ENCODE measurements at places on chromosomes 2 and 18.
A peak's percentile ranks its signal among the peaks of the same experiment; 100 is the strongest.

- no peak for DNase-seq
- no peaks in the 10 kb centered on the region for H3K4me1 ChIP-seq
- H3K27ac ChIP-seq = no peak overlapping the region
Measured at GRCh38 chr2:133609664-133610063, 41.4 kb upstream of the NCKAP5 start.

DNA sequence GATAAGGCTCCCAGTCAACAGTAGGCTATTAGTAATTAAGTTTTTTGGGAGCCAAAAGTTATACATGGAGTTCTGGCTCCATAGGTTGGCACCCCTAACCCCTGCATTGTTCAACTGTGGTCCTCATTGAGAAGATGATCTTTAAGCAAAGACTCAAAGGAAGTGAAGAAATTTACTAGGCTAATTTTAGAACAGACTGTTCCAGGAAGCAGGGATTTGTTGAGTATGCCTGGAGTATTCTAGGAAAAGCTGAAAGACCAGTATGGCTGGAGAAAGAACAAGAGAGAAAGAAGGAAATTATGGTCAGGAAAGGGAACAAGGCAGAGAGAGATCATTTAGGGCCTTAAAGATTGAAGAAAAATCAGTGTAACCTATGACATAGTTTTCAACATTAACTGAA lies 125.1 kb downstream of the PMAIP1 start:
- no peaks in the 10 kb centered on the region for H3K36me3 ChIP-seq
- DNase-seq = no peak
- H3K4me1 ChIP-seq = no peaks in the 10 kb centered on the region
- H3K27me3 ChIP-seq = peaks cover 7% of the 10 kb centered on the region
- no peak overlapping the region for H3K27ac ChIP-seq

DNA sequence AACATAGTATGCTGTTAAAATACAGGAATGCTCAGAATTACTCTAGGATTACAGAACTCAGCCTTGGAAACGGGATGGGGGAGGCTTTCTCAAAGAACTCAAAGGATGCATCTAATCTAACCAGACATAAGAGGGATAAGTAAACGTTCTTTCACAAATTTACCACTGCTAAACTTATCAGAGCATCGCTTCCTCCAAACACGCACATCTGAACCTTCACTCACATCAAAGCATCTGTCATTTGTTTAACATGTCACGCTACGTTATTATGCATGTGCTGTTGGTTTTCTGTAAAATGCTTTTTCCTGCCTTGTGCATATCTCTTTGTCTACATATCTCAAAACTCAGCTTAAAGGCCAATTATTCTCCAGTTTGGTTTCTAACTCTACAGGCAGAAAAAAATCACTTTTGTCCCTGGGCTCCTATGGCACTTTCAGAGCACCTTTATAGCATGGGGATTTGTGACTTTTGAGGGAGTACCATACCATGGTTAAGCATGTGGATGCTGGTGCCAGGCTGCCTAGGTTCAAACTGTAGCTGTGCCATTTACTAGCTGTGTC lies 106.7 kb upstream of the FSHR start:
- DNase-seq = no peak
- H3K4me1 ChIP-seq = no peaks in the 10 kb centered on the region
- no peaks in the 10 kb centered on the region for H3K27me3 ChIP-seq
- no peak overlapping the region for H3K27ac ChIP-seq
- no peak overlapping the region for H3K4me3 ChIP-seq

- no peaks in the 10 kb centered on the region for H3K27me3 ChIP-seq
- DNase-seq = no peak
- no peaks in the 10 kb centered on the region for H3K36me3 ChIP-seq
- H3K4me3 ChIP-seq = no peak overlapping the region
- H3K4me1 ChIP-seq = no peaks in the 10 kb centered on the region
Measured at GRCh38 chr2:220811952-220812570, 760.0 kb downstream of the EPHA4 start.

DNA sequence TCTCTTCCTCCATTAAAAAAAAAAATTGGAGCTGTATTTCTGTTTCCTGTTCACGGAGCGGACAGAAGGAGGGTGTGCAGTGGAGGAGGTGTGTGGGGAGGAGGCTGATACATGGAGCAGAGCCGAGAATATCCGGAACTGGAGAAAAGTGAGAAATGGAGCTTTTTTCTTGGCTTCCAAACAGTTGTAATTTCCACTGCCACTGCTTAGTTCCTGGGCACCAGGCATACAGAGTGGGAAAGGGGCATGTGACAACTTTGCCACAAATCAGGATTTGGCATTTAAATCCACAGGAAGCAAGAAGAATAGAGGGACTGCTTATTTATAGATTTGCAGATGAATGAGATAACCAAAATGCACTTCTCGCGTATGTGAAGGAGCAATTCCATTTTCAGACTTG lies 71.2 kb downstream of the BCL11A start:
- H3K27me3 ChIP-seq = no peaks in the 10 kb centered on the region
- H3K27ac ChIP-seq = peak overlapping the region; percentile 94
- H3K36me3 ChIP-seq = peaks cover 63% of the 10 kb centered on the region
- peaks cover 93% of the 10 kb centered on the region for H3K4me1 ChIP-seq
- no peak for DNase-seq
- peak overlapping the region; percentile 60 for H3K4me3 ChIP-seq

DNA sequence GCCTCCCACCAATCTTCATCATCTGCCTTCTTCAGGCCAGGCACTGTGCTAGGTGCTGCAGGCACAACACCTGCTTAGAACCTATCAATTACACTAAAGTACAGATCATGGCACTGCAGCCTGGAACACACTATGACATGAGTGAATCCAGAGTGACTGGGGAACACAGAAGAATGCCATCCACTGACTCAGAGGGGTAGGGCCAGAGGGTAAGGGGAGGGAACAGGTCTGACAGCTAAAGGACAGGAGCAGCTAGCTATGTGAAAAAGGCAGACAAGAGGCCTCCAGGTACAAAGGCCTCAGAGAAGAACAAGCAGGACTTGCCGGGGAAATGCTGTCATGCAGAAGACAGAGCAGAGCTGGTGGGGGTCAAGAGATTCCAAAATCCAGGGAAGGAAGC lies 53.3 kb upstream of the ACAA2 start:
- no peaks in the 10 kb centered on the region for H3K4me1 ChIP-seq
- H3K27me3 ChIP-seq = peaks cover 12% of the 10 kb centered on the region
- H3K4me3 ChIP-seq = no peak overlapping the region
- no peak for DNase-seq
- no peaks in the 10 kb centered on the region for H3K36me3 ChIP-seq
- no peak overlapping the region for H3K27ac ChIP-seq

GRCh38 chr2:112133344-112133743 lies 4.8 kb upstream of the FBLN7 start:
- no peak overlapping the region for H3K27ac ChIP-seq
- peaks cover 25% of the 10 kb centered on the region for H3K27me3 ChIP-seq
- H3K4me3 ChIP-seq = no peak overlapping the region

GRCh38 chr2:32852856-32853255 lies 93.9 kb upstream of the LTBP1 start:
- DNase-seq = no peak
- peaks cover 11% of the 10 kb centered on the region for H3K27me3 ChIP-seq

DNA sequence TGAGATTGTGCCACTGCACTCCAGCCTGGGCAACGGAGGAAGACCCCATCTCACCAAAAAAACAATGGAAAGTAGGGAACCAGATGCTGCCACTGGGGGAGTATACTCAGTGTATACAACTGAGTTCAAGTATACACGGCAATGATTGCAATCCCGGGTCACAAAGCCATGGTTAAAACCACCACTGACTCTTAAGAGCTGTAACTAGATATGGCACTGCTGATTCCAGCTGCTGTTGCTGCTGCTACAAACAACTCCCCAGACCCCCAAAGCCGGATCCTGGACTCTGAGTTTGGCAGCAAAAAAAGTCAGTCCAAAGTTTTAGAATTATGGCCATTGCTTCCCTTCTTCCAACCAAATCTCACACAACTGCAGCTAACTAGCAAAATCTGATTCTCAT lies 43.7 kb upstream of the COX7A2L start:
- no peaks in the 10 kb centered on the region for H3K4me1 ChIP-seq
- H3K4me3 ChIP-seq = no peak overlapping the region
- DNase-seq = no peak
- H3K27ac ChIP-seq = no peak overlapping the region
- no peaks in the 10 kb centered on the region for H3K36me3 ChIP-seq

DNA sequence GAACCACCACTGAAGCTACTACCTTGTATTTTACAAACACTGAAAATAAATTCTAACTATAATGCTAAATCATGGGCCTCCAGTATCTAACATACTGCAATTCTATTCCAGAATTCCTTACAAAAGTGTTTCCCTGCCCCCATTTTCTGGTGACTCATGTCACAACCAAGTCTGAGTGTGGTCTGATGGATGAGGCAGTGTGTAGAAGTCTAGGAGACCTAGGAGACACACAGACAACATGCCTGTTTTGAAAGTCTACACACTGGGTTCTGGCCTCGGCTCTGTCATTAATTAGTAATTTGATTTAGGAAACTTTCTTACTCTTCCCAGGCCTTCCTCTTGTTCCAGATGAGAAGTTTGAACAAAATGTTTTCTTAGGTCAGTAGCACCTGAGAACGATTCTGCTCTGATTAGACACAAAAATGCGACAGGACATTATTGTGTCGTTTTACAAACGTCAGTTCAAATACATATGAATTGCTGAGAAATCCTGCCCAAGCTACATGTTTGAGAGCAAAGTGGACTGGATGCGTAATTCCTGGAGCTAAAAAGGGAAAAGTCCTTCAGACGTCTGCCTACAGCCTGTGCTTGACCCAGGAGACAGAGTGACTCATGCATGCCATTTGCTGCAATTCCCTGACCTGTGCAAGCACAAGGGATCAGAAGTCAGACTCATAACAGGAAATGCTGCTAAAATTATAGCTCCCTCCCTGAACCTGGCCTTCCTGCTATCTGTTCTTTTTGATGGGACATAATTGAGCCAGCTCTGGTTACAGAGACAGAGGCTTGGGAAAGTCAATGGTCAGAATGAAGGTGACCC lies 494.4 kb downstream of the SOX11 start:
- H3K27ac ChIP-seq = no peak overlapping the region
- H3K4me1 ChIP-seq = peaks cover 2% of the 10 kb centered on the region
- peaks cover 4% of the 10 kb centered on the region for H3K27me3 ChIP-seq
- H3K4me3 ChIP-seq = no peak overlapping the region
- H3K36me3 ChIP-seq = no peaks in the 10 kb centered on the region

DNA sequence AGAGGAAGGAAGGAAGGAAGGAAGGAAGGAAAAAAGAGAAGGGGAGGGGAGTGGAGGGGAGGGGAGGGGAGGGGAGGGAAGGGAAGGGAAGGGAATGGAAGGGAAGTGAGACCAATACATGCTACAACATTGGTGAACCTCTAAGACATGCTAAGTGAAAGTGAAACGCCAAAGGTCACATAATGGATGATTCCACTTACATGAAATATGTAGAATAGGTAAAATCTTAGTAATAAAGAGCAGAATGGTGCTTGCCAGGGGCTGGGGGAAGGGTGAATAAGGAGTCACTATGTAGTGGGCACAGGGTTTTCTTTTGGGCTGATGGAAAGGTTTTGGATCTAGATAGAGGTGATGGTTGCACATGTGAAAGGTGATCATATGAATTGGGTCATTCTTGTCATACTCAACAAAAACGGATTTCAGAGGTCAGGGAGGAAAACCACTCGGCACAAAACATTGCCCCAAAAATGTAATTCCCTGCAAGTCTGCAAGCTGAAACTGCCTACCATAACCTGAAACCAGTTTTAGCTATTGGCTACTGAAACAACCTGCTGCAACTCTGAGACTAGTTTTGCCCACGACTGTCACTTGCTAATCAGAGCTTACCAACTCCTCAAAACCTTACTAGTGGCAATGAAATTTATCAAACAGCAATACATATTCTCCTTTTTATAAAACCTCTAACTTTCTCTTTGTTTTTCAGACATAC lies 59.2 kb downstream of the CCDC141 start:
- DNase-seq = no peak
- H3K27me3 ChIP-seq = no peaks in the 10 kb centered on the region
- peaks cover 15% of the 10 kb centered on the region for H3K36me3 ChIP-seq
- peak overlapping the region; percentile 63 for H3K27ac ChIP-seq
- peak overlapping the region; percentile 49 for H3K4me3 ChIP-seq
- peaks cover 11% of the 10 kb centered on the region for H3K4me1 ChIP-seq

- no peaks in the 10 kb centered on the region for H3K36me3 ChIP-seq
- no peaks in the 10 kb centered on the region for H3K4me1 ChIP-seq
- DNase-seq = no peak
- no peaks in the 10 kb centered on the region for H3K27me3 ChIP-seq
- H3K4me3 ChIP-seq = no peak overlapping the region
- H3K27ac ChIP-seq = no peak overlapping the region
Measured at GRCh38 chr2:219995991-219996765, 368.7 kb downstream of the SLC4A3 start.

GRCh38 chr2:52113338-52113737 lies 1081.4 kb upstream of the NRXN1 start:
- H3K27me3 ChIP-seq = no peaks in the 10 kb centered on the region
- DNase-seq = no peak
- no peaks in the 10 kb centered on the region for H3K4me1 ChIP-seq
- H3K4me3 ChIP-seq = no peak overlapping the region
- no peak overlapping the region for H3K27ac ChIP-seq

DNA sequence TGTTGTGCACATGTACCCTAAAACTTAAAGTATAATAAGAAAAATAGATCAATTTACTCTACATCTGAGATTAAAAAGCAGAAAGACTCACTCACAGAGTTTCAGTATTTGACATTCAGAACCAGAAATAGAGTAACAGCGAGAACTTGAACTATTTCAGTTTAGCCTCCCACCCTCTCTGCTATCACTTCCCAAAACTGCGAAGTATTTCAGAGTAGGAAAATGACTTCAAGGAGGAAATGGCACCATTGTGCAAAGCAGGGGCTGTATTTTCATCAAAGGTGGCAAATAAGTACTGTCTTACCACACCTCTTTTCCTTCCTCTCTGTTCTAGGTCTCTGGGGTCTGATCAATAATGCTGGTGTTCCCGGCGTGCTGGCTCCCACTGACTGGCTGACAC lies 13.6 kb downstream of the DHRS9 start:
- peak overlapping the region; percentile 31 for H3K27ac ChIP-seq
- peak; percentile 20 for DNase-seq
- no peaks in the 10 kb centered on the region for H3K27me3 ChIP-seq
- H3K4me1 ChIP-seq = peaks cover 22% of the 10 kb centered on the region
- peak overlapping the region; percentile 7 for H3K4me3 ChIP-seq
- peaks cover 3% of the 10 kb centered on the region for H3K36me3 ChIP-seq

- H3K36me3 ChIP-seq = peaks cover 20% of the 10 kb centered on the region
- no peaks in the 10 kb centered on the region for H3K27me3 ChIP-seq
- H3K27ac ChIP-seq = no peak overlapping the region
- DNase-seq = no peak
- no peak overlapping the region for H3K4me3 ChIP-seq
- no peaks in the 10 kb centered on the region for H3K4me1 ChIP-seq
Measured at GRCh38 chr2:200929334-200930249, 33.9 kb downstream of the ORC2 start.

DNA sequence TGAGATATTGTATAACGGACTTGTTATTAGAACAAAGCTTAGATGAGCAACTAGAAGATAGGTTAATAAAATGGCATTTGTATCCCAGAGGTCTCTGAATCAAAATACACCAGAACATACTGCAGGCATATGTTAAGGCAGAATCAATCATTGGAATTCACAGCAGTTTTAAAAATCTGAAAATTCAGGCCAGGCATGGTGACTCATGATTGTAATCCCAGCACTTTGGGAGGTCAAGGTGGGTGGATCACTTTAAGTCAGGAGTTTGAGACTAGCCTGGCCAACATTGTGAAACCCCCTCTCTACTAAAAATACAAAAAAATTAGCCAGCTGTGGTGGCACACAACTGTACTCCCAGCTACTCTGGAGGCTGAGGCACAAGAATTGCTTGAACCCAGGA lies 405.2 kb downstream of the ZEB2 start:
- H3K27me3 ChIP-seq = no peaks in the 10 kb centered on the region
- H3K27ac ChIP-seq = no peak overlapping the region
- H3K4me1 ChIP-seq = peaks cover 6% of the 10 kb centered on the region
- no peak for DNase-seq
- H3K4me3 ChIP-seq = no peak overlapping the region

GRCh38 chr2:164515734-164516133 lies 105.5 kb downstream of the GRB14 start:
- H3K27me3 ChIP-seq = no peaks in the 10 kb centered on the region
- no peak overlapping the region for H3K4me3 ChIP-seq
- DNase-seq = no peak
- H3K36me3 ChIP-seq = peaks cover 12% of the 10 kb centered on the region
